ENCODE measurements at places on chromosomes 2 and 18.
A peak's percentile ranks its signal among the peaks of the same experiment; 100 is the strongest.

GRCh38 chr2:47230418-47230817 is 75.3 kb upstream of the STPG4 start:
- no peak for DNase-seq

GRCh38 chr2:230434677-230435324 is 18.8 kb downstream of the SP100 start:
- DNase-seq, result no peak

DNA sequence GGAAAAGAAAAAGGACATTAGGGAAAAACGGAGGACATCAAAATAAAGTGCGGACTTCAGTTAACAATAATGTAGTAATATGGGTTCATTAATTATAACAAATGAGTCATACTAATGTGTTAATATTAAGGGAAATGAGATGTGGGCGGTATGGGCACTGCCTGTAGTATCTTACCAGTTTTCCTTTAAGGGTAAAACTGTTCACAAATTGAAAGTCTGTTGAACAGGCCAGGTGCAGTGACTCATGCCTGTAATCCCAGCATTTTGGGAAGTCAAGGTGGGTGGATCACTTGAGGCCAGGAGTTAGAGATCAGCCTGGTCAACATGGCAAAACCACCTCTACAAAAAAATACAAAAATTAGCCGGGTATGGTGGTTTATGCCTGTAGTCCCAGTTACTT is 56.8 kb upstream of the PMAIP1 start:
- DNase-seq, result no peak

GRCh38 chr2:95001051-95001562 is 24.4 kb upstream of the MAL start:
- no peak for DNase-seq

DNA sequence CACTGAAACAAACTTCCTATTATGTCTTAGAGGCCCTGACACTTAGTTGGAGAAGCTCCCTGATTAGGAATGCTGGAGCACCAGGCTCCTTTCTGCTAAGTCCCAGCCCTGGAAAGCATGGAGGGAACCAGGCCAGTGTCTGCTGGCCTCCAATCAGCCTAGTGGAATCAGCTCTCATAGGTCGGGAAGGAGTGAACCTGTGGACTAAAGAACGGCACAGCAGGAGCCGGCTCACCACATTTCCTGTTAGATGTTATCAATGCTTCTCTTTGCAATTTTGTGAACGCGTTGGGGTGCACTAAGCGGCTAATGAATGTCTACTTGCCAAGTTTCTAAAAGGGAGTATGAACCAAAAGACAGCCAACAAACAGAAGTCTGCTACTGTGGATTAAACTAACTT is 296.6 kb downstream of the NAPG start:
- peak; percentile 63 for DNase-seq

- peak; percentile 39 for DNase-seq
These were observed 100.9 kb downstream of the DPP10 start for GRCh38 chr2:114543236-114543766.

GRCh38 chr2:160229591-160229990 is 29.5 kb upstream of the ITGB6 start:
- DNase-seq, result no peak

GRCh38 chr2:22904126-22904684 is 480.8 kb upstream of the KLHL29 start:
- peak; percentile 17 for DNase-seq

- no peak for DNase-seq
These were observed 36.6 kb downstream of the CYP26B1 start for GRCh38 chr2:72111061-72111460.

Measured in Jurkat, Clone E6-1 (cell line).